ENCODE measurements at places on chromosomes 7 and 10.

DNA sequence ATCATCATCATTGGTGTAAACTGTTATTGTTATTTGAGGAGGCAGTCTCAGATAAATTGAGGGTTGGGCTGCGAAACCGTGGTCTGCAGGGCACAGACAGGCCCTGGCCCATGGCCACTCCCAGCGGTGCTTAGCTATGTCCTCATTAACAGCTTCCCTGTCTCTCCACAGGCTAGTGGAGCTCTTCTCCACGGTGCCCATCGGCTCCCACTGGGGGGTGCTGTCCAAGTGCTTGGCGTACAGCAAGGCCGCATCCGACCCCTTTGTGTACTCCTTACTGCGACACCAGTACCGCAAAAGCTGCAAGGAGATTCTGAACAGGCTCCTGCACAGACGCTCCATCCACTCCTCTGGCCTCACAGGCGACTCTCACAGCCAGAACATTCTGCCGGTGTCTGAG lies 21.6 kb downstream of the GPR26 start:
- no peak for DNase-seq

DNA sequence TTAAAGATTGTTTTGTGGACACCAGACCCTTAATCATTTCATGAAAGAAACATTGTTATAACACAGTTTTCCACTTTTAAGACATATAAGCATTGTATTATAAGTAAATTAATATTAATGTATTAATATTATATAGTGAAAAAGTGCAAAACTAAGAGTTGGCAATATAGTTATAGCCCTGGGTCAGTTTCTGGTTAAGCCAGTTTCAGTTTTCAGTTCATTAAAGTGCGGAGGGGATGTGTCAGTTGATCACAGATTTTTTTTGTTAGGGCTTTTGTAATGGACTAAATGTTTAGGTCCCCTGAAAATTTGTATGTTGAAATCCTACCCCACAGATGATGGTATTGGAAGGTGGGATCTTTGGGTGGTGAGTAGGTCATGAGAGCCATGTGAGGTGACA lies 45.7 kb upstream of the GPR37 start:
- DNase-seq: no peak

GRCh38 chr7:139033346-139034114 lies 2.3 kb downstream of the ZC3HAV1L start:
- no peak for DNase-seq

GRCh38 chr7:84025332-84025927 lies 169.2 kb downstream of the SEMA3A start:
- DNase-seq: peak; percentile 22

- no peak for DNase-seq
These were observed 103.1 kb downstream of the GFRA1 start for GRCh38 chr10:116169782-116170445.

DNA sequence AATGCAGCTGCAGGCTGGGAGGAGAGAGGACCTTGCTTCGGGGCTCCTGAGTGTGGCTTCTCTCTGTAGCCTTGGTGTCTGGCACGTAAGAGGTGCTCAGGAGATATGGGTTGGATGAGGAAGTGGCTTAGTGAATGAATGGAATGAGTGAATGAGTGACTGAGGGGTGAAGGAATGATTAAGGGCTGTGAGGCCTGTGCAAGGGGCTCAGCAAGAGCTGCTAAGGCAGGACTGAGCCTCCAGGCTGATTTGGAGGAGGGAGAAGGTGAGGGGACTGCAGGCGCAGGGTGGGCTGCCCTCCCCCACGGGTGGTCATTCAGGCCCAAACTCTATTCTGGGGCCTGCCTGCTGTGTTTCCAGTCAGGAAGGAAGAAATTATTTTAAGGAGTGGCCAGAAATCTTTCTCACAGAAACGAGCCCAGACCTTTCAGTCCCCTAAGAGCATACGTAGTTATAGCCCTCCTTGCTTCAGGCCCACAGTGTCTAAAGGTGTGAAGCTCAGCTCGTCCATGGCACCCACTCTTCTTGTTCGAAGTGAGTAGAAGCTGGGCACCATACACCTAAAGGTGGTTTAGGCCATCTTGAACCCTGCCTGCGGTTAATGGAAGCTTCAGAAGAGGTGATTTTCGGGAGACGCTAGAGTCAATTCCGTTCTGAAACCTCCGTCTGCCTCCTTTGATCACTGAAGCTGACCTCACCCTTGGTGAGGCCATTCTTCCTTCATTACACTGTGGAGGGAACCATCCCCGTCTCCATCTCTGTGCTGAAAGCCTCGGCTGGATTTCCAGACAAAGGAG lies 49.5 kb upstream of the SAMD8 start:
- DNase-seq: no peak

DNA sequence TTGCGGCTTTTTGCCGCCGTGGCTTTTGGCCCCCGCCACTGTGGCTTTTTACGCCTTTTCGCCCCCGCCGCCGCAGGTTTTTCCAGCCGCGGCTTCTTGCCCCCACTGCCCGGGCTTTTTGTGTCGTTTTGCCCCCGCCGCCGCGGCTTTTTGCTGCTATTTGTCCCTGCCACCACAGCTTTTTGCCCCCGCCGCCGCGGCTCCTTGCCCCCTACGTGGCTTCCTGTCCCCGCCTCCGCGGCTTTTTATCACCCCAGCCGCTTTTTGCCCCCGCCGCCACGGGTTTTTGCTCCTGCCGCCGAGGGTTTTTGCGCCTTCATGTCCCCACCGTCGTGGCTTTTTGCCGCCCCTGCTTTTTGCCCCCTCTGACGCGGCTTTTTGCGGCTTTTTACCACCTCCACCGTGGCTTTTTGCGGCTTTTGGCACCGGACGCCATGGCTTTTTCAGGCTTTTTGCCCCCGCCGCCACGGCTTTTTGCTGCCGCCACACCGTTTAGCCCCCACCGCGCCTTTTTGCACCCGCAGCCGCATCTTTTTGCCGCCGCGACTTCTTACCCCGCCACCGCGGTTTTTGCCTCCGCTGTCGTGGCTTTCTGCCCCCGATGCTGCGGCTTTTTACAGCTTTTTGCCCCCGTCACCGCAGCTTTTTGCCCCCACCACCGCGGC lies 637.0 kb downstream of the ZNF716 start:
- no peak for DNase-seq

- peak; percentile 76 for DNase-seq
These were observed 5.7 kb downstream of the KAZALD1 start for GRCh38 chr10:101067356-101068083.

- DNase-seq: no peak
These were observed 73.2 kb downstream of the SRI start for GRCh38 chr7:88146616-88147015.

GRCh38 chr7:38206071-38206470 lies 28.0 kb downstream of the STARD3NL start:
- no peak for DNase-seq

DNA sequence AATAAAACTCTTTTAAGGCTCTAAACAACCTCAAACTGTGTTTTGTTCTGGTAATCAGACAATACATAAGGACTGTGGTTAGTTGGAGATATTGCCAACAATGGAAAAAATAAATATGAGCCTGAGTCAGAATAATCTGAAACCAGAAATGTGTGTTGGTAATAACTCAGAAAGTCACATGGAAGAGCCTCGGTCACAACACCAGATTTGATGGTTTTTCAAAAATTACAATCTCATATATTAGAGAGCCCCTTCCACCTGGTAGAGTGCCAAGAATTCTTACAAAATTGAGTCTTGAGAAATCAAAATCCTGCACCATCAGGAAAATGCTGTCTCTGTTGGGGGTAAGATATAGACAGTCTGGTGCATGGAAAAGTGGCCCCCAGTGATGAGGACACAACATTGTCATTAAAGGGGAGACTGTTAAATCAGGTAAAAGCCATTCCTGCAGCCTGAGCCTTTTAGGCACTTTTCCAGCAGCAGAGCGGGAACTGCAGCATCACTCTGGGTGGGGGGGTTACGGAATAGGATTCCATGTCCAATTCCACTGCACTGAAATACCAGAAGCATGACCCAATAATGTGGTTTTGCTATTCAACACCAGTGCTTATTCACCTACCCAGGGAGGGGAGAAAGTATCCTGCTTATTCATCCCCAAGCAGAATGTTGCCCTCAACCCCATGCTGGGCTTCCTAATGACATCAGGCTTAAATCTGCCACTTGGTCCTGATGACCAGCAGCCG lies 9.5 kb upstream of the ADAM12 start:
- no peak for DNase-seq

GRCh38 chr10:71727738-71728737 lies 8.5 kb upstream of the C10orf105 start:
- no peak for DNase-seq

GRCh38 chr10:111102359-111102837 lies 25.6 kb downstream of the ADRA2A start:
- DNase-seq: no peak

DNA sequence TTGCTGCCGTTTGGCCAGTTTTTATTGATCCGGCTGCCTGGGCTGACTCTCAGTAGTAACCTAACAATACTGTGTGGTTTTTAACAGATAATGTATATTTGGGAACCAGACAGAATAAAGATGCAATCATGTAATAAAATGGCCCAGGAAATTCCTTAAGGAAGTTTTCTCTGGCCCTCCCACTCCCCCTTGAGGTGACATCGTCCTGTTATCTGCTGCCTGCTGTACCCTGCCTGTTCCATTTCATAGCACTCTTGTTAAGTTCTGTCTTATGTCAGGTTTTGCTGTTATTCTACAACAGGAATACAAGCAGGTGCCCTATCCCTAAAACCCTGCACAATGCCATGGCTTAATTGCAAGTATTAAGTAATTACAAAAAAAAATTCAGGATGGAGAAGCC lies 12.5 kb downstream of the ITGB8 start:
- DNase-seq: no peak

Measured in right kidney (tissue), 9 donors.